ENCODE measurements at places on chromosomes 16 and 17. TPM values are rescaled to one million over a fixed set of nuclear protein-coding genes. Genes with fewer than 3 reads are reported as not detected.

- no peak for DNase-seq
Measured at GRCh38 chr16:73161977-73162376, 114.0 kb upstream of the ZFHX3 start.

- no peak for DNase-seq
Measured at GRCh38 chr17:57433452-57433851, 177.1 kb downstream of the MSI2 start.

- DNase-seq: no peak
Measured at GRCh38 chr17:77097631-77098180, 43.1 kb upstream of the SEC14L1 start.

- DNase-seq: no peak
Measured at GRCh38 chr17:59327981-59328290, 3.5 kb upstream of the YPEL2 start.

GRCh38 chr16:49484451-49484849, 110.8 kb downstream of the C16orf78 start:
- DNase-seq: no peak

DNA sequence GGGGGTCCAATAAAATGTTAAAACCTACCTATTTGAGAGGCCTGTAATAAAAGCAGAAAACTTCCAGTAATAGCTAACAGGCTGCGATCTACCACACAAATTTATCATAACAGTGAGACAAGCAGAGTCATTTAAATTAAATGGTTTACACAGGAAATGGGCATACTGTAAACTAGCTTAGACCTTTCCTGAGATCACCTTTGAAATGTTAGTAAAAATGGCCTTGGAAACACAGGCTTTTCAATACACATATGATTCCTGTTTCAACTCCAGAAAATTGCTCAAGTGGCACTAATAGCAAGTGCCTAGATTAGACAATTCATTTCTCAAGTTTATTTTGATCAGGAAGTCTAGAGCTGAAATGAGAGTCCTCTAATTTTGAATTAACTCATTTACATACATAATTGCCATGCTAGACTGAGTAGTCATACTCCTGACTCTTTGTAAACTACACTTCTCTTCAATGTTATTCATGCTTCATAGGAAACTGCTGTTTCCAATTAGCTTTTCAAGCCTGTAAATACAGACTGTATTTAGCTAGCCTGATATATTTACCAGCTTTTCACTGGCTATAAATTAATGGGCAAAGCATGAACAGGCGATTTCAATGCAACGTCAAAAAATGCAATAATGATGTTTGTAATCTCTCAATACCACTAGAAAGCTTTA, 43.3 kb downstream of the PARN start:
- no peak for DNase-seq

GRCh38 chr16:86092586-86093480, 193.9 kb downstream of the IRF8 start:
- DNase-seq: no peak

DNA sequence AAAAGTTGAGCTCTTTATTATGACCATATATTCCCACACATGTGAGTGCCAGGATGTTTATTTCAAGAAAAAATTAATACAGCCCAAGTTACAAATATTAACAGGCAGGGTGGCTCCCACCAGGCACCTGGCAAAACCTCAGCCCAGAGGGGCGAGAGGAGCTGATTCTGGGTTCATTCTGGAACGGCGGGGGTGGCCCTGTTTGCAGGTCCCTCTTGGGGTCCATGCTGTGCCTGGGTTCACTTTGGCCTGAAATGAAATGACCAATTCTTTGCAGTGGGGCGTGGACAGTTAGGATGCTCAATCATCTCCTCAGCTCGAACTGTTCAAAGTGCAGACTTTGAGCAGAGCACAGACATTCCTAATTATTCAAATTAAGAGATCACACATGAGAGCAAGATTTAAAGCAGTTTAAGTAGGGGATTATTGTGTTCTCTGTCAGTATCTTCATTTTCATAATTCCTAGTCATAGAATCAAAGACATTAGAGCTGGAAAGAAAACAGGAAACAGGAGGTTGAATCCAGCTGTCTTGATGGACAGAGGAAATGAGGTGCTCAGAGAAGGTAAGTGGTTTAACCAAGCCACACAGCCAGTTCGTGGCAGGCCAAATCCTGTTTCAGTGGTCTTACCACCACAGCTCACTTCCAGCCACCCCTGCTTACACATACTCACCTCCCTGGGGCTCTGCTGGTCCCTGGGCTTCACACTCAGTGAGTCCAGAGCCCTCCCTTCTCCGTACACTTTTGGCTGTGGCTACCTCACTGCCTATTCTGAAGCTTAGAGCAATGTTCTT, 363.9 kb upstream of the TNRC6C start:
- DNase-seq: no peak

CHP2 gene
- not detected for polyA plus RNA-seq

ZKSCAN2 gene
- 2.7 TPM for polyA plus RNA-seq

PYDC1 gene
- not detected for polyA plus RNA-seq

ZCCHC14 gene
- not detected for polyA plus RNA-seq
